GM23248 (cell line): ENCODE measurements at places on chromosomes 16 and 17. TPM values are rescaled to one million over a fixed set of nuclear protein-coding genes. Genes with fewer than 3 reads are reported as not detected.

Gene PEX12
- 6.3 and 6.7 TPM in 2 replicates for polyA plus RNA-seq

Gene KCNJ12
- polyA plus RNA-seq: 0.29 and 0.33 TPM in 2 replicates

DNA sequence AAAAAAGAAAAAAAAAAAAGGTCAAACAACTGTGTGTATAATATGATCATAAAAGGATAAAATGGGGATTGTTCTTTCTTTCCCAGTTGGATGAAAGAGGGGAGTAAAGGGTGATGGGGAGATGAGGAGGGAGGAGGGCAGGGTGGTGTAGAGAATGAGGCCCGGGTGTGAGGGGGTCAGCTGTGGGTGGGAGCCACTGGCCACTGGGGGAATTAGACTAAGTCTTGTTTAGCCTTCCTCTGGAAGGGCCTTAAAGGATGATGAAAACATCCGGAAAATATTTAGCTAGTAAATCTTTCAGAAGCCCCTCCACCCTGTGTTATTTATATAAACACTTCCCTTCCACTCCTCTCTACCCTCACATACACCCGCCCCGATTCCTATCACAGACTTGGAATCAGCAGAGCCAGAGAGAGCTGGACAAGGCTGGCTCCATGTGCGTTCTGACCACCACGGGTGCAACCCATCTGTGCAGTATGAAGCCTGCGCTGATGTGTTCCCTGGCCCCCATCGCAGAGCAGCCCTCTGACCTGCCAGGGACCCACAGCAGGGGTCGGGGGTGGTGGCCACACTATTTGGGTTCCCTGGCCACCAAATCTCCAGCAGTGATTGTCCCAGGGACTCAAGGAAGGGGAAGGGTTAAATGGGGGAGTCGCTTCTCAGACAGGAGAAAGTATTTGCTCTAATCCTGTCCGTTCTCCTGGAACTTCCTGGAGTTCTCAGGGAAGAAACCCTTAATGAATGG lies 72.7 kb downstream of the GAS7 start:
- H3K27ac ChIP-seq: peak overlapping the region; percentile 98
- no peaks in the 10 kb centered on the region for H3K27me3 ChIP-seq
- H3K4me3 ChIP-seq: 0 out of 2 replicates have a peak overlapping the region, but pooled peaks have one; percentile 32
- DNase-seq: peak; percentile 54

DNA sequence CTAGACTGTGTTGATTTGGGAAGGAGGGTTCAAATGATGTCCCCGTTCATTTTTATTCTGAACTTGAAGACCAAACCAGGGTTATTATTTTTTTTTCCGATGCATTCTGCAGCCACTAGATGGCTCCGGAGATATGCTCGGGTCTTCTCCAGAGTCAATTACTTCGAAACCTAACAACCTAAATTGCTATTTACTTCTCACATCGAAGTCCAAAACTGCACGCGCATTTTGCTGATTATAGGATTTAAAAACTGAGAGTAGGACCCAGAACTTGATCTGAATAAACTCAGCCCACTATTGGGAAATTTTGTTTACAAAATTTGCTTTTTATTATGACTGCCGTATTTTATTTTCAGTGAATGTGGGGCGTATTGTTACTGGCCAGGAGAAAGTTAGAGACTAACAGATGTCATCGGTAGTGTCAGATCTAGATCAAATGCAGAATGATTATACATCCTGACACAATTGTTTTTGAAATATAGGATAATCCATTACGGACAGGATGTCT lies 263.8 kb downstream of the HS3ST3A1 start:
- H3K27ac ChIP-seq: peak overlapping the region; percentile 53
- DNase-seq: peak; percentile 84
- H3K36me3 ChIP-seq: no peaks in the 10 kb centered on the region
- H3K27me3 ChIP-seq: no peaks in the 10 kb centered on the region

- no peaks in the 10 kb centered on the region for H3K36me3 ChIP-seq
- H3K4me1 ChIP-seq: no peaks in the 10 kb centered on the region
- no peak for DNase-seq
- no peak overlapping the region for H3K27ac ChIP-seq
- peaks cover 9% of the 10 kb centered on the region; the same call in 1 of the 2 replicates for H3K27me3 ChIP-seq
Measured at GRCh38 chr16:29738514-29738913, 7.3 kb downstream of the C16orf54 start.

Gene MAZ
- 74.5 and 76.8 TPM in 2 replicates for polyA plus RNA-seq

- H3K4me3 ChIP-seq: peak overlapping the region; percentile 56
- no peaks in the 10 kb centered on the region for H3K36me3 ChIP-seq
- peaks cover 7% of the 10 kb centered on the region for H3K4me1 ChIP-seq
- H3K27me3 ChIP-seq: no peaks in the 10 kb centered on the region
Measured at GRCh38 chr16:57260294-57260929, 15.4 kb downstream of the ARL2BP start.

GRCh38 chr16:78116946-78117345 lies 17.5 kb downstream of the WWOX start:
- H3K27me3 ChIP-seq: no peaks in the 10 kb centered on the region
- no peak overlapping the region for H3K27ac ChIP-seq
- H3K36me3 ChIP-seq: no peaks in the 10 kb centered on the region
- no peak for DNase-seq
- H3K4me1 ChIP-seq: no peaks in the 10 kb centered on the region
- no peak overlapping the region for H3K4me3 ChIP-seq

Gene CCL8
- polyA plus RNA-seq: not detected in 2 replicates

Gene OTOP2
- not detected in 2 replicates for polyA plus RNA-seq

GRCh38 chr16:88022076-88023042 lies 71.1 kb downstream of the BANP start:
- H3K27me3 ChIP-seq: no peaks in the 10 kb centered on the region
- H3K4me3 ChIP-seq: no peak overlapping the region
- H3K27ac ChIP-seq: no peak overlapping the region
- H3K4me1 ChIP-seq: peaks cover 13% of the 10 kb centered on the region
- DNase-seq: no peak

Gene TMC5
- polyA plus RNA-seq: not detected in 2 replicates

- no peaks in the 10 kb centered on the region for H3K36me3 ChIP-seq
- H3K4me1 ChIP-seq: no peaks in the 10 kb centered on the region
- no peak for DNase-seq
- H3K4me3 ChIP-seq: no peak overlapping the region
- no peak overlapping the region for H3K27ac ChIP-seq
- no peaks in the 10 kb centered on the region for H3K27me3 ChIP-seq
Measured at GRCh38 chr16:35732046-35732810, 2272.8 kb downstream of the TP53TG3F start.

Gene CCDC200
- 0.37 and 0.70 TPM in 2 replicates for polyA plus RNA-seq

DNA sequence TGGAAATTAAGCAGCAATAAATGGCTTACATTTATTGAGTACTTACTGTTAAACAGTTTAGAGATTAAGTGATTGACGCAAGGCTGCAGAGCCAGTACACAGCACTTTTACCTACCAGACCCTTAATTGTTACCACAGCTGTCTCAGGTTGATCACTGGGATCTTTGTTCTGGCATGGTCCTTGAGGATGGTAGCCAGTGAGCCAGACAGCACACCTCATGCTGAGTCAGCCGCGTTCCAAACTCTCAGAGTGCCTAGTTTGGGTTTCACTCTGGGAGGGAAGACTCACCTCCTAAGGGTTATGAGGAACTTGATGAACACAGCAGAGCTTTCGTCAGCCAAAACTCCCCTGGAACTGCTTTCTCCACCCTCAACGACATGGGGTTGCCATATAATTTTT lies 20.4 kb downstream of the CDH3 start:
- H3K4me1 ChIP-seq: peaks cover 33% of the 10 kb centered on the region
- no peak overlapping the region for H3K4me3 ChIP-seq
- H3K36me3 ChIP-seq: no peaks in the 10 kb centered on the region
- no peaks in the 10 kb centered on the region for H3K27me3 ChIP-seq
- no peak overlapping the region for H3K27ac ChIP-seq
- DNase-seq: peak; percentile 36

GRCh38 chr16:86270696-86271095 lies 239.6 kb upstream of the FOXF1 start:
- no peaks in the 10 kb centered on the region for H3K4me1 ChIP-seq
- no peak overlapping the region for H3K4me3 ChIP-seq
- H3K36me3 ChIP-seq: no peaks in the 10 kb centered on the region
- peaks cover 48% of the 10 kb centered on the region for H3K27me3 ChIP-seq

GRCh38 chr17:2745317-2746037 lies 4.0 kb downstream of the CCDC92B start:
- DNase-seq: no peak
- no peak overlapping the region for H3K27ac ChIP-seq
- peaks cover 33% of the 10 kb centered on the region for H3K27me3 ChIP-seq
- H3K36me3 ChIP-seq: no peaks in the 10 kb centered on the region
- H3K4me1 ChIP-seq: no peaks in the 10 kb centered on the region

Gene RAPGEFL1
- 0.77 and 0.96 TPM in 2 replicates for polyA plus RNA-seq

Gene KRTAP1-1
- polyA plus RNA-seq: 2.6 and 3.3 TPM in 2 replicates

GRCh38 chr17:32777436-32777835 lies 99.5 kb downstream of the MYO1D start:
- H3K27me3 ChIP-seq: no peaks in the 10 kb centered on the region
- peaks cover 12% of the 10 kb centered on the region for H3K4me1 ChIP-seq
- peak overlapping the region; percentile 31; the same call in 1 of the 2 replicates for H3K27ac ChIP-seq

Gene SEC14L1
- polyA plus RNA-seq: 26.8 and 29.9 TPM in 2 replicates
